ENCODE measurements at places on chromosomes 4 and X.

DNA sequence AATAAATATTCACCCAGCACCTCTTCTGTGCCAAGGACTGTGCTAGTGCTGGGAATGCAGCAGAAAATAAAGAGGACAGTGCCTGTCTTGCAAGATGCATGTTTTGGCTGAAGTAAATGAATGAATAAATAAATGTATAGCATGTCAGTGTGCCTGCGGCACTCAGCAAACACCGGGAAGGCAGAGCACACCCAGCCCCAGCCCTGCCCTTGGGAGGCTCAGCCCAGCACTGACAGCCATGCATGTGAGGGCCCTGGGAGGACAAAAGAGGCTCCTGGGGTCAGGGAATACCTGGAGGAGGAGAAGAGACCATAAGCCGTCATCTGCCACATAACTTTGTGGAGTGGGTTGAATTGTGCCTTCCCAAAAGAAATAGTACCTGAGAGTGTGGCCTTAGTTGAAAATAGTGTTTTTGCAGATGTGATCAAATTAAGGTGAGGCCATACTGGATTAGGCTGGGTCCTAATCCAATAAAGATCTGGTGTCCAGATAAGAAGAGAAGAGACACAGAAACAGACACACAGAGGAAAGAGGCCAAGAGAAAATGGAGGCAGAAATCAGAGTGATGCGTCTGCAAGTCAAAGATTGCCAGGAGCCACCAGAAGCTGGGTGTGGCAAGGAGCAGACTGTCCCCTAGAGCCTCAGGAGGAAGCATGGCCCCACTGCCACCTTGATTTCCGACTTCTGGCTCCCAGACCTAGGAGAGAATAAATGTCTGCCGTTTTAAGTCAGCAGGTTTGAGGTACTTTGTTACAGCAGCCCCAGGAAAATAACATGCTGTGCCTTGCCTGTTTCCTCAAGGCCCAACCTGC, 16.3 kb downstream of the C4orf50 start:
- DNase-seq = peak; percentile 88

DNA sequence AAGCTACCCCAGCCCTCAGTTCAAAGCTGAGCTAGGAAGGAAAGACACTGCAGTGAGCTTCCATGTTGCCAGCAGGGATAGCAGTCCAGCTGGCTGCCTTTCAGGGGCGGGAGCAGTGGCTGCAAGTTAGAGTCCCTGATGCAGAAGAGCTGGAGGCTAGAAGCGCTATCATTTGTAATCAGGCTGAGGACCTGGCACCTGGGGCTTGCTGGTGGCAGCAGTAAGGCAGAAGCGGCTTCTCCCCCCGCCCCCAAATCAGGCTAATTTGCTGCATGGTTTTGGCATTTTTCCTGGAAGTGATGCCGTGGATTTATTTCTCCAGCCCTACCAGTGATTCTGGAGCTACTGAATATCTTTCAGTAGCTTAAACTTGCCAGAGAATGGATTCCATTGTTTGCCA, 203.3 kb downstream of the CLCN4 start:
- no peak for DNase-seq

DNA sequence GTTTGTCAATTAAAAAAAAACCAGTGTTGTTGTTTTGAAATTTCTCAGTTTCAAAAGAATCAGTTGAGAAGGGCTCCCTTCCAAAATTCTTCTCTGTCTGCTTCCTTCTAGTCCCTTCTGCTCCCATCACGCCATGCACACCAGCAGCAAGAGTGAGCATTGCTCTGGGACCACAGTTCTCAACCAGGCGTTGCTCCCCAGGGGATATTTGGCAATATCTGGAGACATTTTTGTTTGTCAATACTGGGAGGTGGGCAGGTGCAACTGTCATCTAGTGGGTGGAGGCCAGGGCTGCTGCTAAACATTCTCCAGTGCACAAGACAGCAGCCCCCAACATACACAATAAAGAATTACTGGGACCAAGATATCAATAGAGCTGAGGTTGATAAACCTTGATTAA, 74.8 kb upstream of the EGFL6 start:
- no peak for DNase-seq

- no peak for DNase-seq
Observed at GRCh38 chr4:136369073-136369472, 1163.2 kb downstream of the PCDH18 start.

GRCh38 chr4:8913121-8913857, 41.6 kb upstream of the HMX1 start:
- DNase-seq = peak; percentile 69

- DNase-seq = no peak
Observed at GRCh38 chr4:82775243-82775642, 23.4 kb downstream of the SCD5 start.

DNA sequence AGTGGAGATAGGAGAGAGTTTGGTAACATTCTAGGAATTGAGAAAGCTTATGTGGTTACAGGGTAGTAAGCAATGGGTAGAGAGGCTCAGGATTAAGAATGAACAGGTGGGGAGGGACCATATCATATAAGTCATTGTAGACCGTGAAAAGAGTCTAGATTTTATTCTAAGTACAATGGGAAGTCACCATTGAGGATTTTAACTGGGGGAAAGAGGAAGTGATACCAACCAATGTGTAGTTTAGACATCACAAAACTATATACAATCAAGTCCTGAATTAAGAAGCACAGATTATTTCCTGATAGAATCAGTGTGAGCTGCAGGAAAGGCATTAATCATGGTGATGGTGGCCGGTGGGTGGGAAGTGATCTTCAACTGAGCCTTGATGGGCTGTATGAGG, 178.3 kb upstream of the ZIC3 start:
- DNase-seq = no peak

GRCh38 chr4:54723820-54724219, 66.1 kb downstream of the KIT start:
- no peak for DNase-seq

DNA sequence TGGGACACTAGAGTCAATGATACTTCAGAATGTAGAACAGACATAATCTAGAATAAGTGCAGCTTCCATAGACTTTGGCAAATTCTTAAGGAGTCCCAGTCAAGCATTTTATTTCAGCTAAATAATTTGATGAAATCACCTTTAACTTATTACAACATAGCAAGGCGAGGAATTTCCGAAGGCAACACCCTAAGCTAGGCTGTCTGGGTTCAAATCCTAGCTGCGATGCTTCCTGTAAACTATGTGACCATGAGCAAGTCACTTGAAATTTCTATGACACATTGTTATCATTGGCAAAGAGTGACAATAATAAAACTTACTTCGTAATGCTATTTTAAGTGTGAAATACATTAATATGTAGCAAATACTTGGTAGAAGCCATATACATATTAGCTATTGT, 679.1 kb downstream of the DMD start:
- DNase-seq = no peak

Data from vagina (tissue), 2 donors.